ENCODE measurements at places on chromosomes 7 and 10.

DNA sequence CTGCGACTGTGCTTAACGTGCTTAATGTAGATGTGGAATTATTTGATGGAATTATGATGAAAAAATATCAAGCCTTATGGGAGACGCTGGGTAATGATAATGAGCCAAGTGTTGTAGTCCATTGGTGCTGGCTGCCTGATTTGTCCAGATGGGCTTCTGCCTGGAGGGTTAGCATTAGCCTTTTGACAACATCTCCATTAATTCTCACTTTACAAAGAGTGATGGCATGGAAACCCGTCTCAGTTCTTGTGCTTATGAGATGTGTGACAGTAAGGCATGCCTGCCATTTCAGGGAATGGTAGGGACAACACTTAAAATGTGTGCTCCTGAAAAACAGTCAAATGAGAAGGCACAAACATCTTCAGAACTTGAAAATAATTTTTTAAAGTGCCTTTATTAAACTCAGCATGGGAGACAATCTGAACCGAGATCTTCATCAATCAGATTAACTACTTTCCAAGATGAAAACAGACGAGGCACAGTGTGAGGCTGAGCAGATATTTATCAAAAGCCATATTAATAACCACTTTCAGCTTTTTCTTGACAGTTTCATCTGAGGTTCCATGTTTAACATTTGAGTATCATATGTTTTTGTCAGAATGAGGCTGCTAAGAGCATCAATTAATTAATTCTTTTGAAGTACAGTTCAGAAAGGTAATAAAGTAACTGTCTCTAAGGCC is 473.1 kb downstream of the NXPH1 start:
- DNase-seq = no peak

- DNase-seq = no peak
Measured at GRCh38 chr7:121623130-121623872, 227.2 kb upstream of the FAM3C start.

- DNase-seq = peak; percentile 97
Measured at GRCh38 chr10:33005322-33006301, 47.6 kb upstream of the ITGB1 start.

DNA sequence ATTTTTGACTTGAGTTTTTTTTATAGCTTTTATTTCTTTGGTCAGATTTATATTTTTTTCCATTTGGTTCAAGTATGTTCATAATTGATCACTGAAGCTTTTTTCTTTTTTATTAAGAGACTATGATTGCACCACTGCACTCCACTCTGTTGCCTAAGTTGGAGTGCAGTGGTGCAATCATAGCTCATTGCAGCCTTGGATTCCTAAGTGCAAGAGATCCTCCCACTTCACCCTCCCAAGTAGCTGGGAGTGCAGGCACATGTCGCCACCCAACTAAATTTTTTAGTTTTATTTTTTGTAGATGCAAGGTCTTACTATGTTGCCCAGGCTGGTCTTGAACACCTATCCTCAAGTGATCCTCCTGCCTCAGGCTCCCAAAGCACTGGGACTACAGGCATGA is 97.7 kb upstream of the KIF5B start:
- no peak for DNase-seq

Data from MG63 (cell line).